ENCODE measurements at places on chromosomes 3 and 15. TPM values are rescaled to one million over a fixed set of nuclear protein-coding genes. Genes with fewer than 3 reads are reported as not detected.

GOLGA8M gene
- 2.2 TPM for total RNA-seq

GOLGA8J gene
- not detected for total RNA-seq

GRCh38 chr3:42290966-42291714 lies 25.2 kb upstream of the CCK start:
- DNase-seq = no peak

- peak; percentile 44 for DNase-seq
Measured at GRCh38 chr15:31338879-31339557, 12.4 kb downstream of the KLF13 start.
